ENCODE measurements at places on chromosomes 16 and 17.

DNA sequence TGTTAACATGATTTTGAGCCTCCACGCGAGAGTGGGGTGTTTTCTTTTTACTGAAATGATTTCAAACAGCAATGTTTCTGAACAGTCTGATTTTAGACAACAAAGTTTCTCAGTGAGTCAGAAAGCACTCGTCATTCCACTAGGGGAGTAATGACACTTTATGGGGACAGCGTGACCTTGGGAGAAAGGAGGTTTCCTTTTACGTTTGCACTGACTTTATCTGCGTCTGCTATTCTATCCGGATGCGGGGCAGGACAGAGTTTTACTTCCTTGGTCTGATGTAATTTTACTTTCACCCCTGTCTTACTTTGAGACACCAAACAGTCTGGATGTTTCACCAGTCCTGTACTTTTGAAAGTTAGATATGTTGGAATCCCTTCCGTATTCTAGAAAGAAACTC, 20.7 kb downstream of the SLC47A1 start:
- DNase-seq, result no peak

DNA sequence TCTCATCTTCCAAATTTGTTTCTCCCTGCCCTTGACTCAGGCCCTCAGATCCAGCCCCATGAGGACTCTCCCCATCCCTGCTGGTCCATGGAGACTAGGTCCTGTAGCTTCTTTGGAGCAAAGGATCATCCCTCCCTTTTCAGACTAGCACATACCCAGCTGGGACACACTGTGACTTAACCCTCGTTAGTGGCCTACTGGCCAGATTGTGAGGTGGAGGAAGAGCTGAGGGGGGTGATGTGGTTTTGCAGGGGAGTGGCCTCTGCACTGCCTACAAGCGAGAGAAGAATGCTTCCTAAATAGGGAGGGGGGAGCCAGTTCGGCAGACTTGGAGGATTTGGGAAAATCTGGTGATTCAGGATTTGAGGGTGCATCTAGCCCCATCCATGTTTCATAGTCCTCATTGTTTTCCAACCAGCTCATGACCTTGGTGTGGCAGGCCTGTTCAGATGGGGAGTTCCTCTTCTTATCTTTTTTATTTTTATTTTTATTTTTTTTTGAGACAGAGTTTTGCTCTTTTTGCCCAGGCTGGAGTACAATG, 47.8 kb upstream of the SLC47A1 start:
- DNase-seq, result no peak

GRCh38 chr17:32621612-32622312, 135.0 kb downstream of the CDK5R1 start:
- DNase-seq, result no peak

GRCh38 chr16:30533748-30534367, 800 bp downstream of the ZNF747 start:
- DNase-seq, result no peak

DNA sequence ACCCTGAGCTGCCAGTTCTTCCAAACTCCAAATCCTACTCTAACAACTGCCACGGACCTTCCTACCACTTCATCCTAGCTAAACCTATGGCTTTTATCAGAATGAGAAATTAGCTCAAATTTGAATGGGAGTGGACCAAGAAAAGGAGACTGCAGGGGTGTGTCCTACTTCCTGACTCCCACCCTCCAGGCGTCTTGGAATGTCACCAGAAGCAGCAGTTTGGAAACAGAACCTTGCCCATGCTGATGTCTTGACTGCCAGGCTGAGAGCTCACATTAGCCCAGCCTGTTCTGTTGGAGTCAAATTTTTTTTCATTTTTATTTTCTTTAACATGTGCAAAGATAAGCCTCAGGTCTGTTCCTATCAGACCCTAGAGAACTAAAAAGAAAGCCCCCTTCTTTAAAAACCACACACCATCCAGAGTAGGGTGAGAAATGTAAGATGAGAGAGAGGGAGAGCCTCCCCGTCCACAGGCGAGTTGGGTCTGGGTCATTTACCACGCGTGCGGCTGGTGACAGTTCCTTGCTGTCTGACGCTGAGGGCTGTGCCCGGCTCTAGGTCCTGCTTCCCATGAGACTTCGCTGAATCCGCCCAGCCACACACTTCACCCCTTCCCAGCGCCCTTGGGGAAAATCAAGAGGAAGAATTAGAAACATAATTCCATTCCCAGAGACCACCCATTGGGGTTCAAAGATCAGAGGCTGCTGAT, 54.3 kb downstream of the WNT3 start:
- DNase-seq, result no peak

DNA sequence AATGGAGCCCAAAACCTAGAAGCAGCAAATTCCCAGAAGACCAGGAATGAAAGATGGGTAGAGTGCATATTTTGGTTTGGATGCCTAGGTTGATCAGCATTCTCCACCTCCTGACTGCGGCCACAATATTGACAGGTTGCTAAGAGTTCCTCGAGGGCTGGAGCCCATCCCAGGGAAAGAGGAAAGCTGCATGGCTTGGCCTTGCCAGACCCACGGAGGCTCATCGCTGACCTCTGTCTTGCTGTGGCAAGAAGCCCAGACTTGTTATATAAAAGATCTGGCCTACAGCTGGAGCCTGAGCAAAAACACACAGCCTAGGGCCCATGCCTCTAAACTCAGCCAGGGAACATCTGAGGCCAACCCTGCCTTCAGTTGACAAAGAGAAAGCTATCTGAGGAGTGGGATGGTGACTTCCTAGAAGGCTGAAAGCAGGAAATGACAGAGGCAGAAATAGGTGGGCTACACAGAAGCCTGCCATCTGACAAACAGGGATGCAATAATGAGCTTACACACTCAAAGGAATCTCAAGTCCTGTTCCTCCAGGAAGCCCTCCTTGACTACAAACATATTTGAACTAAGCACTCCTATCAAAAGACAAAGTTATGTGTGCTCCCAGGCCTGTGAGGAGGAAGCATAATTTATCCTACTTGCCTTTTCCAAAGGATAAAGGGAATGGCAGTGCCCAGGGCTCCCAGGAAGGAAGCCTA, 22.5 kb upstream of the SLC35B1 start:
- DNase-seq, result no peak

DNA sequence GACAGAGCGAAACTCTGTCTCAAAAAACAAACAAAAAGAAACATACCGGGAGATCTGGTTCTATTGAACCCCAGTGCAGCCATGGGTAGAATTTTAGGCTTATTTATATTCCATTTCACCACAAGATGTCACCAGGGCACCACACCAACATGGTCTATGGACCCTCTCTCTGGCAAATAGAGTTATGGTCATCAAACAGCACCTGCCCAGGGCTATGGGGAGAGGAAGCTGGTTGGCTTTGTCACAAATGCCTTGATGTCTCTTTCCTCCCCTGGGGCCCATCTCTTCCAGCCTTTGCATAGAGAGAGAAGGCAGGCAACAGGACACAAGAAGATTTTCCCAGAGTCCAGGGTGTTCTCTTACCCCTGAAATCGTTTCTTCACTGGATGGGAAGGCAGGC, 128.4 kb downstream of the WWOX start:
- peak; percentile 7 for DNase-seq

Measured in natural killer cell (primary cell).